ENCODE measurements at places on chromosomes 13 and 19.
A peak's percentile ranks its signal among the peaks of the same experiment; 100 is the strongest.

DNA sequence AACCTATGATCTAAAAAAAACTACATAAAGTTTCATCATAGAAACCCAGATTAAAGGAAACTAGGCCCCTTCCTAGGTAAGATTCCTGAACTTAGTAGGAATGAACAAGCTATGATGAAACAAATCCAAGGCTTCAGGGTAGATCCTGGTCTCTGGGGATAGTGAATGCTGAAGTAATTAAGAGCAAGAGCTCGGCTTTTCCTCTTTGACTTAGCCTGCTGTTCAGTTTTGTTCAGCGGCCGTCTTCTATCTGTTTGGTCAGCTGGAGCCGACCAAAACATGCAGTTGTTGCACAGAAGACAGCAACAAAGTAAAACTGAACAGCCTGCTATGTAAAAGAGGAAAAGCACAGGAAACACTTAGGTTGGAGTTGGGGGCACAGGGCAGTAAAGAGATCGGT is 44.1 kb upstream of the RFXAP start:
- no peak overlapping the region for H3K27ac ChIP-seq
- no peak overlapping the region for H3K4me3 ChIP-seq
- H3K27me3 ChIP-seq, result no peaks in the 10 kb centered on the region
- no peaks in the 10 kb centered on the region for H3K36me3 ChIP-seq
- no peak for DNase-seq

GRCh38 chr13:43307221-43307920 is 284.0 kb downstream of the DNAJC15 start:
- no peak for DNase-seq
- peak overlapping the region; percentile 33 for H3K27ac ChIP-seq
- no peaks in the 10 kb centered on the region for H3K27me3 ChIP-seq
- no peaks in the 10 kb centered on the region for H3K36me3 ChIP-seq
- peaks cover 6% of the 10 kb centered on the region for H3K4me1 ChIP-seq
- no peak overlapping the region for H3K4me3 ChIP-seq

DNA sequence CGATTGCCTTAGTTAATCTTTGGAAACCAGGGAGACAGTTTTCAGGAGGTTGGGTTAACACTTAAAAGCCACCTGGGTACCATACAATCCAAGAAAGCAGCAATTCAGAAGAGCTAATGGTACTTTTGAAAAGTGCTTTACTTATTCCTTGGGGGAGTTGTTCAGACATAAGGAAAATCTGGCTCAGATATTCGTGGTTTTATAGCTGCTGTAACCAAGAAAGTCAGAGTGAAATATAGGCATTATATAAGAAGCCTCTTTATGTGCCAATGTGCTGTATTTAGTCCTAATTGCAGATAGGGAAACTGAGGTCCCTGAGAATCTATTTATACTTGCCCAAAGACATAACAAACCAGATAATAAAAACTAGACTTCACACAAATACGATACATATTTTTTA is 387.5 kb downstream of the COG6 start:
- no peaks in the 10 kb centered on the region for H3K36me3 ChIP-seq
- no peaks in the 10 kb centered on the region for H3K27me3 ChIP-seq
- no peaks in the 10 kb centered on the region for H3K4me1 ChIP-seq
- no peak overlapping the region for H3K27ac ChIP-seq
- no peak for DNase-seq
- no peak overlapping the region for H3K4me3 ChIP-seq

- no peaks in the 10 kb centered on the region for H3K36me3 ChIP-seq
- H3K4me1 ChIP-seq, result peaks cover 4% of the 10 kb centered on the region
- H3K4me3 ChIP-seq, result peak overlapping the region; percentile 47
These were observed 758 bp upstream of the TECR start for GRCh38 chr19:14528419-14529253.

- H3K27me3 ChIP-seq, result peaks cover 10% of the 10 kb centered on the region
- DNase-seq, result no peak
- no peak overlapping the region for H3K27ac ChIP-seq
- H3K36me3 ChIP-seq, result no peaks in the 10 kb centered on the region
These were observed 32.4 kb upstream of the CACNA1A start for GRCh38 chr19:13538601-13539253.

GRCh38 chr13:43305416-43305815 is 282.0 kb downstream of the DNAJC15 start:
- no peak for DNase-seq
- no peaks in the 10 kb centered on the region for H3K27me3 ChIP-seq
- no peak overlapping the region for H3K27ac ChIP-seq
- no peak overlapping the region for H3K4me3 ChIP-seq
- H3K4me1 ChIP-seq, result peaks cover 8% of the 10 kb centered on the region

DNA sequence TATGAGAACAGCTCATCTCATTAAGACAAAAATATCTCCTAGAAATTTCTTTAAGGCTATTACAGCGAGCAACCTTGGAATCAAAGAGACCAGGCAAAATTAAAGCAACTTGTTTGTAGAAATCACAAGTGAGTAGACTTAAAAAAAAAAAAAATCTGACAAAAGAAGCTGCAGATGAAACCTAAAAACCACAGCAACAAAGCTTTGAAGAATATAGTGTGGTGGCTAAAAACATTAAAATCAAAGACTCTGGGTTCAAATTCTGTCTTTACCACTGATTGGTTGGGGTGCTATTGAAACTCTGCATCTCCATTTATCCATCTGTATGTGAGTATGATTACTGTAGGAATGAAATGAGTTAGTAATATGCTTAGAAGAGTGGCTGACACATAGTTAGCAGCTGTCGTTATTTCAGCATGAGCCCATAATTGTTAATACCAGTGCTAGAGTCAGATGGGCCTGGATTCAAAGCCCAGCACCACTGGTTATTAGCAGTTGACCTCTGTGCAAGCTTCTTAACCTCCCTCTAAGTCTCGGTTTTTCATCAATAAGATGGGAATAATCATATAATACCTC is 157.6 kb downstream of the FOXO1 start:
- no peaks in the 10 kb centered on the region for H3K27me3 ChIP-seq
- no peak for DNase-seq
- H3K4me3 ChIP-seq, result no peak overlapping the region
- H3K4me1 ChIP-seq, result no peaks in the 10 kb centered on the region

- no peaks in the 10 kb centered on the region for H3K4me1 ChIP-seq
- H3K4me3 ChIP-seq, result peak overlapping the region; percentile 64
These were observed 572 bp upstream of the FKBP8 start for GRCh38 chr19:18543814-18544475.

DNA sequence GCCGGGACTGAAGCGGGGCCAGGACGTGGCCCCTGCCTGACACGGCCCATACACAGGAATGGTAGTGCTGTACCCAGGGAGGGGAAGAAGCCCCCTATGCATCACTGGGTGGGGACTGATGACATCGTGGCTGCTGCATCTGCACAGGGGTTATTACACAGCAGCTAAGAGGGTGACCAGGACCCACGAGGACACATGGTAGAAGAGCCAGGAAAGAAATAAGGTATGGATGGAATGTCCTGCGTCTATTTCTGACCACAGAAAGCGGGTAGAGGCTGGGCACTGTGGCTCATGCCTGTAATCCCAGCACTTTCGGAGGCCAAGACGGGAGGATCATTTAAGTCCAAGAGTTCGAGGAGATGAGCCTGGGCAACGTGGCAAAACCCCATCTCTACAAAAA is 24.1 kb downstream of the DCAF15 start:
- no peaks in the 10 kb centered on the region for H3K4me1 ChIP-seq
- DNase-seq, result no peak
- no peak overlapping the region for H3K4me3 ChIP-seq

DNA sequence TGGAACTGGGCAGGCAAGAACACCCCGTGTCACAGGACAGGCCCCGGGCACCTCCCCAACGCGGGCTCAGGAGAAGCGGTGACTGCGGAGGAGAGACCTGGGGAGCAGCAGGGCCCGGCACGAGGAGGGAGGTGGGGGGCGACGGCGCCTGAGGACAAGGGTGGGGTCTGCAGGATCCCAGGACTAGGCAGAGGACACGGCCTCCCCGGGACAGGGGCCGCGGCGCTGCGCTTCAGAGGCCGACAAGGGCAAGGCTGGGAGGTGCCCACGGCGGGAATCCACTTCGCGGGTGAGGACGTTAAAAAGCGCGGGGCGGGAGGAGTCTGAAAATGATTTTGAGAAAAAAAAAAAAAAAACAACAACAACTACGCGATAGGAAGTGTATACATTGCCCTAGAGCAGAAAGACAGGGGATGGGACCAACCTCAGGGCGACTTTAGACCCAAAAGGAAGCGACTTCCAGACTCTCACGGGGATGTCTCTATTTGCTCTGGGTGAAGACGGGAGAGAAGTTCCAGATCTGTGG is 44.9 kb downstream of the ZNF611 start:
- no peaks in the 10 kb centered on the region for H3K4me1 ChIP-seq
- peak overlapping the region; percentile 53 for H3K4me3 ChIP-seq
- H3K27ac ChIP-seq, result peak overlapping the region; percentile 90

- no peaks in the 10 kb centered on the region for H3K36me3 ChIP-seq
- H3K4me1 ChIP-seq, result no peaks in the 10 kb centered on the region
- no peak for DNase-seq
- H3K27ac ChIP-seq, result no peak overlapping the region
- H3K4me3 ChIP-seq, result no peak overlapping the region
These were observed 3.7 kb upstream of the RYR1 start for GRCh38 chr19:38429811-38430156.

- H3K27me3 ChIP-seq, result no peaks in the 10 kb centered on the region
- no peak overlapping the region for H3K27ac ChIP-seq
- H3K4me3 ChIP-seq, result no peak overlapping the region
- DNase-seq, result no peak
These were observed 80.5 kb upstream of the VSTM2B start for GRCh38 chr19:29445246-29445645.

- no peaks in the 10 kb centered on the region for H3K36me3 ChIP-seq
- no peak overlapping the region for H3K4me3 ChIP-seq
- no peaks in the 10 kb centered on the region for H3K27me3 ChIP-seq
- peak; percentile 19 for DNase-seq
- H3K27ac ChIP-seq, result no peak overlapping the region
These were observed 14.5 kb upstream of the SIGLEC14 start for GRCh38 chr19:51660975-51661600.

GRCh38 chr13:44806826-44807225 is 182.4 kb downstream of the NUFIP1 start:
- DNase-seq, result peak; percentile 21
- no peaks in the 10 kb centered on the region for H3K36me3 ChIP-seq
- H3K4me3 ChIP-seq, result no peak overlapping the region
- no peak overlapping the region for H3K27ac ChIP-seq

DNA sequence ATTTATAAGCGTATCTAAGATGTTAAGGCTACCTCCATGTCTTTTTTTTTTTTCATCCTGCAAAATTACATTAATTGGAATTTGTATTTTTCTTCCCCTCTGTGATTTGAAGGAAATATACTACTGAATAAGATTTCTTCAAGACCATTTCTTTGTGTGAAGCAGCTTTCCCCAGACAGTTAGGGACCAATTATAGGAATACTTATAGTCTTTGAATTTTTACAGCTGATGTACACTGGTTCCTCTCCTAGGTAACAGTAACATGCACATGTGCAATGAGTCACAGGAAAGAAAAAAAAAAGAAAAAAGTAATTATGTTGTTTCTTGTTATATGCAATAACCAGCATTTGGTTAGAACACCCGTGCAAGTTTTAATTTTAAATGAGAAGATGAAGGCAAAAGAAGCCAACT is 82.0 kb downstream of the PCDH9 start:
- no peaks in the 10 kb centered on the region for H3K4me1 ChIP-seq
- DNase-seq, result no peak

DNA sequence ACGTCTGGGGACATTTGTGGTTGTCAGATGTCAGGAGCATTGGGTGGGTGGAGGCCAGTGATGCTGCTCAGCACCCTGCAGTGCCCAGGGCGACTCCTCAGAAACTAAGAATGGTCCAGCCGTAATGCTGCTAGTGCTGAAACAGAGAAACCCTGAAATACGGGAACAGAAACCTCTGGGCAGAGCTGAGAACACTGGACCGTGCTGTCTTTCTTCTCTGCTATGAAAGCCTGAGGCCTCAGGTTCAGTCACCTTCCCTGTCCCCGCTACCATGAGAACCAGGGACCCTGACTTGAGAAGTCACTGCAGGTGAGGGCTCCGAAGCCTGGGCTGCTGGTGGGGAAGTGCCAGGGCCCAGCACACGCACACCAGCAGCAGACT is 13.4 kb downstream of the CAPS start:
- H3K4me3 ChIP-seq, result no peak overlapping the region
- H3K27me3 ChIP-seq, result no peaks in the 10 kb centered on the region
- no peaks in the 10 kb centered on the region for H3K4me1 ChIP-seq
- no peak overlapping the region for H3K27ac ChIP-seq
- no peak for DNase-seq

GRCh38 chr19:32719611-32720059 is at the start of gene TDRD12:
TDRD12 (plus strand) TSS chr19:32719767; CDS start chr19:32720073, 306 bp downstream.
- H3K4me1 ChIP-seq, result no peaks in the 10 kb centered on the region
- no peak within 1 kb of the TSS for H3K4me3 ChIP-seq
- no peaks in the 10 kb centered on the region for H3K36me3 ChIP-seq
- no peak within 1 kb of the TSS for H3K27ac ChIP-seq

DNA sequence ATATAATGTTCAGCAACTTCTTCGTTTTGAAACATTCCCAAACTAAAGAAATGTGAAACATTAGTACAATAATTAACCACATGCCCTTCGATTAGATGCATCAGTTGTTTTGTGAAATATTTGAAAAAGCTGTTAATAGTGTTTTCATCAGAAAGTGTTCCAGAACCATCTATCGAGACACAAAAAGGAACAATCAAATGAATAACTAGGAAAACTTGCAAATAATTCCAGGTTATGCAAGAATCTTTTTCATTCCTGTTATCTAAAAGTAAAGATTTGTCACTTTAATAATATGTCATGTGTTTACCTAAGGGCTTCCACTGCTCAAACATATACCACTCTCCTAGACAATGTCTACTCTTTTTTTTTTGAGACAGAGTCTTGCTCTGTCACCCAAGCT is 904.2 kb upstream of the MIR17HG start:
- no peak overlapping the region for H3K4me3 ChIP-seq
- no peaks in the 10 kb centered on the region for H3K27me3 ChIP-seq
- H3K27ac ChIP-seq, result no peak overlapping the region
- DNase-seq, result no peak

GRCh38 chr19:2270423-2271233 is 11.3 kb downstream of the PEAK3 start:
- H3K27me3 ChIP-seq, result no peaks in the 10 kb centered on the region
- H3K27ac ChIP-seq, result peak overlapping the region; percentile 97
- H3K4me3 ChIP-seq, result peak overlapping the region; percentile 98
- DNase-seq, result peak; percentile 84

- H3K27me3 ChIP-seq, result no peaks in the 10 kb centered on the region
- H3K27ac ChIP-seq, result no peak overlapping the region
- no peak for DNase-seq
- peaks cover 10% of the 10 kb centered on the region for H3K36me3 ChIP-seq
These were observed 13.0 kb upstream of the SIGLEC11 start for GRCh38 chr19:49973987-49974386.

DNA sequence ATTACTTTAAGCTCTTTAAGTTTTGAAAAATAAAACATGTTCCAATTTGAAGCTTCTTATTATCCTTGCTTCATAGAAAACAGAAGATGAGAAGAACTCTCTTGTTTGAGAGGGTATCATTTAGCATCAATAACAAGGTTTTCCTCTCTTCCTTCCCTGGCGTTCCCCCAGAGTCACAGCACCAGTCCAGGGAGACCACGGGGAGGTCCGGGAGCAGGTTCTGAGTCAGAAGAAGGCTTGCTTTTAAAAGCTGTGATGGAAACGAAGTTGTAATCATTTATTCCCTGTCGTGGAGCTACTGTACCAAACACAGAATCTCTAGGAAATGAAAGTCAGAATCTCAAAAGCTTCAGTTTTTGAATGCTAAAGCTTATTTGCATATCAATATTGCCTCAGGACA is 174.0 kb upstream of the LSM14A start:
- H3K27ac ChIP-seq, result no peak overlapping the region
- no peaks in the 10 kb centered on the region for H3K36me3 ChIP-seq
- DNase-seq, result no peak
- no peaks in the 10 kb centered on the region for H3K4me1 ChIP-seq

GRCh38 chr13:109586509-109587346 is 199.7 kb downstream of the IRS2 start:
- no peak overlapping the region for H3K27ac ChIP-seq
- H3K4me1 ChIP-seq, result no peaks in the 10 kb centered on the region
- no peaks in the 10 kb centered on the region for H3K27me3 ChIP-seq
